Naive thymus-derived CD4-positive, alpha-beta T cell (primary cell): ENCODE measurements at places on chromosomes 3 and 15. TPM values are rescaled to one million over a fixed set of nuclear protein-coding genes. Genes with fewer than 3 reads are reported as not detected.

Gene GXYLT2
- not detected for total RNA-seq

Gene MB21D2
- total RNA-seq: 1.7 TPM

Gene RTP3
- total RNA-seq: not detected

Gene CYP11A1
- 0.58 TPM for total RNA-seq

Gene ZNF80
- total RNA-seq: 0.59 TPM

- H3K27me3 ChIP-seq: no peaks in the 10 kb centered on the region
- H3K27ac ChIP-seq: no peak overlapping the region
- H3K4me3 ChIP-seq: no peak overlapping the region
- peak; percentile 54 for DNase-seq
- H3K36me3 ChIP-seq: peaks cover 4% of the 10 kb centered on the region
Observed at GRCh38 chr3:182913889-182914288, 66.4 kb downstream of the DCUN1D1 start.

GRCh38 chr3:105860641-105861040, 8.2 kb downstream of the CBLB start:
- no peak overlapping the region for H3K4me3 ChIP-seq
- peaks cover 32% of the 10 kb centered on the region for H3K4me1 ChIP-seq

DNA sequence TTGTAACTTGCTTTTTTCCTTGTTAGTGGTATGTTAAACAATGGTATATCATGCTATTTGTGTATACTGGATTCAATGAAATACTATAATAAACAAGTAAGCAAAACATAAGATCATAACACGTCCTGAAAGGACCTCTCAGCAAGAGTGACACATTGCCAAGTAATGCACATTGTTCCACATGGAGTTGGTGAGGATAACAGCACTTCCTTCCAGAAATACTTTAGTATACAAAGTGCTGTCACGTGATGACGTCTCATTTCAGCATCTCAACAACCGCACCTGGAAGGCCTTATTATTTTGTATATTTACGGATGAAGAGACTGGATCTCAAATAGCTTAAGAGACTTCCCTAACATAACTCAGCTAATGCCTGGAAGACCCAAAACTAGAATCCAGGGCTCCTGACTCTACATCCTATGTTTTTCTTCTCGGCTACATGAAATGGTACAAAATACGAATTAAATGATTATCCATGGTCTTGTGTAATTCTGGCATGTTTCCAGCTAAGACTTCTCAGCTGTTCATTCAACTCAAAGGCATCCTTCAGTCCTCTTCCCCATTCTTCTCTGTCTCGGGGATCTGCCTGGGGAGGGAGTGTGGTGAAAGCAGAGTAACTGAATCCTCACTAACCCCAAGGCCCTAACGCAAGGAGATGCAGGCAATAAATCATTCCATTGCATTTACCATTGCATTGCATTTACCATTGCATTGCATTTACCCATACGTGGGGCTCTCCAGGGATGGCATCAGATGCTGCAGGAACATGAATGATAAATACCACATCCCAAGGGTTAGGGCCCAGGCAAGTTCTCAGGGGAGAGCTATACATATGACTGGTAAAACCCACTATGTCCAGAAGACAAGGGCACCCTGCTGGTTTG, 79.2 kb downstream of the LIPC start:
- no peaks in the 10 kb centered on the region for H3K27me3 ChIP-seq
- no peaks in the 10 kb centered on the region for H3K4me1 ChIP-seq
- H3K27ac ChIP-seq: no peak overlapping the region
- no peak overlapping the region for H3K4me3 ChIP-seq

DNA sequence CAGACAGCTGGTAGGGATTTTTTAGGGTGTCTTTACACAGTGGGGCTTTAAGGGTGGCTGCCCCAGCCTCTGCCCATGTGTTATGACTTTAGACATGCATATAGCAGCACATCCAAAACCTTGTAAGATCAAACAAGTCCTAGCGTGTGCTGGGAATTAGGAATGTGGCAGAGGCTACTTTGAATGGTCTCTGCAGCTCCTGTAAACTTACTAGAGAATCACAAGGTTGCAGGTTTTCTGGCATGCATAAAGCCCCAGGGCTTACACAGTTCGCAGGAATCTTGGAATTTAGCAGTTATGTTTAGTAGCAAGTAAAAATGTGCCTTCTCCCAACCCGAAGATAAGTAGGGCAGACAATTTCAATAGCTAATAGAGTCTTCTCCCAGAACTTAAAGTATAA, 46.9 kb upstream of the COL6A6 start:
- no peaks in the 10 kb centered on the region for H3K36me3 ChIP-seq
- H3K4me3 ChIP-seq: no peak overlapping the region
- H3K4me1 ChIP-seq: no peaks in the 10 kb centered on the region
- H3K27ac ChIP-seq: no peak overlapping the region
- DNase-seq: no peak
